H1 (cell line): ENCODE measurements at places on chromosomes 6 and 20. TPM values are rescaled to one million over a fixed set of nuclear protein-coding genes. Genes with fewer than 3 reads are reported as not detected.

DNA sequence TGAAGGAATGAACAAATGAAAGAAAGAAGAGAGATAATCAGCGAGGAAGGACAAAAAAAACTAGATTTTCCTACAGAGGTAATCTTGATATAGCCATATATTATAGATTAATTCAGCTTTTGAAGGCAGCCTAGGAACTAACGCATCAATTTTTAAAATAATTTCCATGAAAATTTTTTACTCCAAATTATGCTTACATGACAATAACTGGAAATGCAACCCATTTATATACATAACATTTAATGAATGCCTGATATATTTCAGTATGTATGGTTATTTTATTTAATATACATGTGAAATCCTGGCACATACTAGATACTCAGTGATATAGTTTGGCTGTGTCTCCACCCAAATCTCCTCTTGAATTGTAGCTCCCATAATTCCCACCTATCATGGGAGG lies 157.6 kb downstream of the LAMP5 start:
- DNase-seq, result no peak

- DNase-seq, result no peak
Observed at GRCh38 chr20:34680586-34681175, 3.8 kb upstream of the PIGU start.

GRCh38 chr6:170345662-170346061 lies 39.1 kb downstream of the FAM120B start:
- no peak for DNase-seq

DNA sequence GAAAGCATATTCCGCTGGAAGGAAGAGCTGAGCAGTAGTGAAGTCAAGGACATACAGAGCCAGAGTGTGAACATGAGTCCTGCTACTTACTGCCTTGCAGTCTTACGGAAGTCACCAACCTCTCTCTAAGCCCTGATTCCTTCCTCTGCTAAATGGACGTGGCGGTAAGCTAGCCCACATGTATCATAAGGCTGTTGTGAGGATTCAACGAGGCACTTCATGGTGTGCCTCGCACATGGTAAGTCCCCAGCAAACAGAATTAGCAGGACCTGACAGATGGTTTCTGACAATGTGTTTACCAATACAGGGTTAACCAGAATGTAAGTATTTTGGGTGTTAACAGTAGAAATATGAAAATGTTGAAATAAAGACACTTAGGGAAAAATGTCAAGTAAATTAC lies 93.2 kb downstream of the IRF4 start:
- no peak for DNase-seq

The ID1 gene
- total RNA-seq, result 120 and 131 TPM in 2 replicates
